ENCODE measurements at places on chromosomes 6 and 20.
A peak's percentile ranks its signal among the peaks of the same experiment; 100 is the strongest.

- no peak for DNase-seq
These were observed 12.8 kb upstream of the KLHL32 start for GRCh38 chr6:96911751-96912150.

DNA sequence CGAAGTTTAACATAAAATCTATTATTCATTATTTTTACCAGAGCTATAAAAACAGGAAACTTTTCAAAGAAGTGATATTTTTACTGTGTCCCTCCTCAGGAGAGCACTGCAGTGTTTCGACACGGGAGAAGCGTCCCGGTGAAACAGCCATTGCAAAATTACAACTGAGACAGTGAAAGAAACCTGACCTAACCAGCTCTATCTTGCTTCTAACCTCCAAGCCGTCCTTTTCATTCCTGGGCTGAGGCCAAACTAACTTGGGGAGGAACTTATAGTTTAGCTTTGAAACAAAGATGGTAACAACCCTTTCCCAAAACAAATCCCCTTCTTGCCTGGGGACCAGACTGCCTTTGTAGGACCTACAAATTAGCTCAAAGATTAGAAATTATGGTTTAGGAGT is 79.2 kb downstream of the WDR27 start:
- no peak for DNase-seq

DNA sequence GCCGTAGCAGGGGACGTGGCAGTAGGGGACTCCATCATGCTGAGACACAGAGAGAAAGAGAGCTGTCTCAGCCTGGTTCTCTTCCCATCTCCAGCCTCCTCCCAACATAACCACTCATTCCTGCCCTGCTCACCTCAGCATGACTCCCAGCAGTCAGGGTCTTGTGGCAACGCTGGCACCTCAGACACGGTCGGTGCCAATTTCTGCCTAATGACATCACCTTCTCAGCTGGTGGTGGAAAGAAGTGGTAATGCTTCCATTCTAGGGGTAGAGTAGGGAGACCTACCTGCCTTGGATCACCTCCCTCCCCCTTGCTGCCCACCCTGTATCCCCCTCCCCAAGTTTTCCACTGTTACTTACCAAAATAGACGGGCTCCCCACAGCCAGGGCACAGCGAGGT is 2.5 kb downstream of the CRIP3 start:
- DNase-seq: peak; percentile 36

- DNase-seq: no peak
These were observed 63.7 kb downstream of the PAK5 start for GRCh38 chr20:9775176-9775575.

DNA sequence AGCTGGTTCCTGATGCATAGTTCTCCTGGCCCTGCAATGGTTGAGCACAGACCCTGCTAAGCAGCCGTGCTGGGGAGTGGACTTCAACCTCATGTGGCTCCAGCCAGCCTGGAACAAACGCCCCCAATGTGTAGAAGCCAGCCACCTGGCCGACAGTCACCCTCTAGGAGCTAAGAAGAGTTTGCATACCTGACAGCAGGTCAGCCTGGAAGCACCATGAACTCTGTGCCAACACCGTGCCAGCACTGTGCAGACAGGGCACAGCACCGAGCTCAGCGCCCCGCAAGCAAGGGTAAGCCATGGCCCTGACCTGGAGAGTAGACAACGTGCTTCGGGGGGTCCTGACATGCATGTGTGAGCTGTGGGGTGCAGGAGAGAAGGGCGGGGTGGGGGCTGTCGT is 356.3 kb downstream of the ZFAND3 start:
- no peak for DNase-seq

GRCh38 chr6:100663219-100663863 is 198.6 kb upstream of the SIM1 start:
- DNase-seq: peak; percentile 32

Measured in H4 (cell line).